NCI-H1436 treated with DMSO at 0.1 percent for 48 hours (cell line): ENCODE measurements at places on chromosomes 16 and 17.
A peak's percentile ranks its signal among the peaks of the same experiment; 100 is the strongest.

- DNase-seq = no peak
Observed at GRCh38 chr17:72004011-72004427, 116.8 kb upstream of the SOX9 start.

DNA sequence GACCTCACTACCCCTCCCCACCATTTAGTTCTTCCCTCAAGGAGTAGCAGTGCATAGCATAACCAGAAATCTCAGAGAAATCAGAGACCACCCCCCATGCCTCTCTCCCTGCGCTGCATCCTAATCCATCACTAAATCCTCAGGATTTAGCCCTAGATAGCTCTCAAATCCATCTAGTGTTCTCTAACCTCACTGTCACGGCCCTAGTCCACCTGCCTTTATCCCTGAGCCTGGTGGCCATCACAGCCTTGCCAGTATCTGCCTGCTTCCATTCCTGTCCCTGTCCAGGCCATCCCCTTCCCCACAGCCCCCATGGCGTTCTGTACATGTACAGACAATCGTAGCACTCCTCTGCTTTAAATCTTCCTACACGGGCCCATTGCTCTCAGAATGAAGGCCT lies 19.1 kb downstream of the CBLN1 start:
- DNase-seq = no peak

DNA sequence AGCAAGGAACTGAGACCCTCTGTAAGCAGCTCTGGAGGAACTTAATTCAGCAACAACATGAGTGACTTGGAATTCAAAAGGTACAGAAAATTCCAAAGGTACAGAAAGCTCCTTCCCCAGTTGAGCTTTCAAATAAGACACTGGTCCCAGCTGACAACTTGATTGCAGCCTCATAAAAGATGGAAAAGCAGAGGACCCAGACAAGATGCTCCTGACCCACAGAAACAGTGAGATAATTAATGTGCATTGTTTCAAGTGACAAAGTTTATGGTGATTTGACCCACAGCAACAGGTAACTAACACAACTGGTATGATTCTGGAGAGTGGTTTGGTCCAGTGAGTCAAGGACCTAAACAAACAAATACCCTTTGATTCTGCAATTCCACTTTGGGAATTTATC lies 15.2 kb upstream of the TMEM114 start:
- no peak for DNase-seq

DNA sequence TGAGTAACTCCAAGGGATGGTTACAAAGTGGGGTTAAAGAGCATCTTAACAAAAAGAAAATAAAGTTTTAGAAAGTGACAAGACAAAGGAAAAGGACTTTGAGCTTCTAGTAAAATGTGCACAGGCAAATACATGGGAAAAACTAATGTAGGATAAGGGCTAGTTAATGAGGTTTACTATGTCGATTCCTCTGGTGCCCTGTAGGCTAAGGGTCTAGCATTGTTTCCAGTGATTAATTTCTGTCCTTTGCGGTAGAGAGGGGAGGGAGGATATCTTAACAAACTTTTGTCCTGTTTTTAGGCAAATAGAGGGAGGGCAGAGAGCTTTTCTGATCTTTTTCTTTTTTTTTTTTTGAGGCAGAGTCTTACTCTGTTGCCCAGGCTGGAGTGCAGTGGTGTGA lies 96.6 kb upstream of the SIAH1 start:
- no peak for DNase-seq

DNA sequence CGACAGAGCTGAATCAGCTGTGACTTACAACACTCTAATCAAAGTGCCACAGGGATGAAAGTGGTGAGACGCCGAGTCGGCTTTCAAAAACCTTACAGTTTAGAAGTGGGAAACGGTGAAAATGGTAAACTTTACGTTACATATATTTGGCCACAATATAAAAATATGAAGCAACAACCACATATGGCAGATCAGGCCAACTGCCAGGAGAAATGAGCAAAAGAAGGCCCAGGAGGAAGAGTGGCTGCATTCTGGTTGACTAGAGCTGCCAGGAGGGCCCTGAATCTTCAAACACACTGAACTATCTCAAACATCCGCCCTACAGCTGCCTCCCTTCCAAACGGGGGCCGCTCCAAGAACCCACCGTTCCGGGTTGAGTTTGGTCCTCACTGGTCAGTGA lies 56.3 kb downstream of the MRM3 start:
- no peak for DNase-seq

DNA sequence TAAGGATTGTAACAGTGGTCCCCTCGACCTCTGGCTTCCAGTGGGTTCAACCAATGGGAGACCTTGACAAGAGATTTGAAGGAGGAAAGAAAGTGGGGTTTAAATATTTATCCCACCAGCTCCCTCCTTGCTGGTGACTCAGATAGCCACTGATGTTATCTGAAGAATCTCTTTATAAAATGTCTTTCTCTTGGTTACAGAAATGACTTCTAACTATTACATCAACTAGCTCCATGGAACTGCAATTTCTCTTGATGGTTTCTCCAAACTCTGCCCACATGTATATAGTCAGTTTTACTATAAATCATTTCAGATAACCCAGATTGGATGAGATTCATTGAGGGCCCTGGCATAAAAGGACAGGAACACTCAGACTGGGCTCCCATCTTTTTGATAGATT lies 920.2 kb upstream of the SOX9 start:
- DNase-seq = no peak

GRCh38 chr17:61335105-61335844 lies 64.4 kb upstream of the TBX2 start:
- no peak for DNase-seq

DNA sequence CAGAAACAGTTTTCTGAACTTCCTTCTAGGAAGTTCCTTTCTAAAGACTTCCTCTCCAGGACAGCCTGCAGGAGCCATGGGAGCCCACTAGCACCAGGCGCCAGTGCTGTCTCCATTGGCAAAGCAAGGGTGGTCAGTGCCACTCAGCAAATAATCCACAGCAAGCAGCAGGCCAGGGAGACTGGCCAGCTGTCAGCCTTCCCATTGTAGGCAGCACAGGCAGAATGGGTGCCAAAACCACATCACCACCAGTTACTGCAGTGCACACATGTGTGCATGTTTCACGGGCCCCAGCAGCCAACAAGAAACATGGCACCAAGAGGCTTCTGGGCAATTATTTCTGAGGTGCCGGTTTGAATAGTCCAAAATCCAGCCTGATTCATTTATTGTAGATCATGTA lies 26.7 kb downstream of the DNASE1 start:
- DNase-seq = no peak

- no peak for DNase-seq
Observed at GRCh38 chr17:227946-228615, 46.6 kb upstream of the DOC2B start.

- no peak for DNase-seq
Observed at GRCh38 chr16:10964891-10965326, 20.5 kb downstream of the CLEC16A start.

DNA sequence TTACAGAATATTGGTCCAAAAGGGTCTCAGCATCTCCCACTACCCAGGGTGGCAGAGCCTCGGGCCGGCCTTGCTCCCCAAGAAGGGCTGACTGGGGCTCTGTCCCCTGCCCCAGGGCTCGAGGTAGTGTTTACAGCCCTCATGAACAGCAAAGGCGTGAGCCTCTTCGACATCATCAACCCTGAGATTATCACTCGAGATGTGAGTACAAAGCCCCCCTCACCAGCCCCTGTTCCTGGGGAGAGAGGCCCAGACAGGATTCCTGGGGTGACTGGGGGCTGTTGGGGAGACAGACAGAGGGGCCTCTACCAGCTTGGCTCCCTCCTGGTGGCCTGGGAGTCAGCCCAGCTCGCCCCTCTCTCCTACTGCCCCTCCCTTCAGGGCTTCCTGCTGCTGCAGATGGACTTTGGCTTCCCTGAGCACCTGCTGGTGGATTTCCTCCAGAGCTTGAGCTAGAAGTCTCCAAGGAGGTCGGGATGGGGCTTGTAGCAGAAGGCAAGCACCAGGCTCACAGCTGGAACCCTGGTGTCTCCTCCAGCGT lies 6.1 kb upstream of the NLRC5 start:
- no peak for DNase-seq

GRCh38 chr16:55981557-55981956 lies 106.4 kb upstream of the CES5A start:
- DNase-seq = no peak

DNA sequence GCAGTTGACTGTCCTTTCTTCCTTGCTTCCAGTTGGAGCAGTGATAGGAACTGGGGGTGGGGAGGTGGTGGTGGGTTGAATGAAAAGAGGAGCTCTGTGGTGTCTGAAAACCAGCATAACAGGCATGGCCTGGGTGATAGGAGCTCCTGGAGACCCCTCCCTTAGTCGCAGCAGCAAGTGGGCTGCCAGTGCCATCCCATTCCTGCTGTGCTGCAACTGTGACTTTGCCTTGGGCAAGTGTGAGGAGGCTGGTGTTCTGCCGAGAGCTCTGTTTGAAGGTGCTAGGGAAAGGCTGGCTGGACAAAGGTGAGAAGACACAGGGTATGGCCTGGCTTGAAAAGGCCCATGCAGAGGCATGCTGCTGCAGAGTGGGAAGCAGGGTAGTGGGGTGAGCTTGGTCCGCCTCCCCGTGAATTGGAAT lies 2.7 kb upstream of the CDK5R1 start:
- no peak for DNase-seq

DNA sequence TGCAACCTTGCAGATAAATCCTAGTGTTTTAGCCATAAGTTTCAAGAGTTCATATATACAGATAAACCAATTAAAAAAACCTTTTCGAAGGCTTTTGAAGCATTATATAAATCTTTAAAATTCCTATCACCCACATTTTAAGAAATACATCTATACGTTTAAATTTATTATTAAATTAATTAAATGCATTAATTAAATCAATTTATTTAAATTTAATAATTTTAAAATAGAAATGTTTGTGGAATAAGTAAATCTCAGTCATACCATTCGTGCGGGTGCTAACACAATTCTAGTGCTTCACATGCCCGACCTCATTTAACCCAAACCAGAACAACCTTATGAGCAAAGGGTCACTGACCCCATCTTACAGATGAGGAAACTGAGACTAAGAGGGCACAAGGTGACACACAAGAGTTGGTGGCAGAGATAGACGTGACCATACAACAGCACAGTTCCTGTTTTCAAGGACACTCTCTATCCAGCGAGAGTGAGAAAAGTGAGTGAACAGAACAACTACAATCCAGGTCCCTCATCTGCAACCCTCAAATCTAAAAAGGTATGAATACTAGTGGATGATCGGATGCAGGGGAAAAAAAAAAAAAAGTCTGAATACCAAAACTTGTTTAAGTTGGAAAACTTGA lies 1.4 kb downstream of the NSMCE1 start:
- no peak for DNase-seq

DNA sequence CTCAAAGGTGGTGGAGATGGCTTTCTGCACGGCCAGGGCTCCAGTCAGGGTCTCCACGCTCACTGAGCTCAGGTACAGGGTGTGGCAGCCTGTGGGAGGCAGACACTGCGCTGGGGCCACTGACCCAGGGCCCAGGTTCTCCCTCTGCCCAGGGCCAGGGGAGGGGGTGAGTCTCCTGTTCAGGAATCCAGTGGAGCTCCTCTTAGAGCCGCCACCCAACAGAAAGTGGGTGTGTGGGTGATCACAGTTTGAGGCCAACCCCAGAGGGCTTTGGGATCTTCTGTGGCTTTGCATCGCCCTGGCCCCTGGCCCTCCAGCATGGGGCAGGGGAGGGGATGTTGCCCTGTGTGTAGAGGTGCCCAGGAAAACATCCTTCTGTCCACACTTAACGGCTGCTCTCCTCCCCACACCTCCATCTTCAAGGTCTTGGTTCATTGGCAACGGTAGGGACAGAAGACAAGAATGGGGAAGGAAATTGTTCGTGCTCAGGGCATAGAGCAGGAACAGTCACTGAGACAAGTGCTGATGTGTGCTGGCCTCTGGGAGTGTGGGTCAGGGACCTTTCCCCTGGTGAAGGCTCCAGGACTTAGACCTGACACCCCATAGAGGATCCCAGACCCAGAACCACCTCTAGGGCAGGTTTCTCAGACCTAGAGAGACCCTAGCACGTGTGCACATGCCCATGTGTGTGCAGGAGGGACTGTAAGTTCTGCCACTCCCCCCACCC lies 21.5 kb downstream of the TNS4 start:
- DNase-seq = no peak

- DNase-seq = peak; percentile 22
Observed at GRCh38 chr17:76726776-76727718, at the start of gene METTL23. Gene METTL23, plus strand, starts transcription at chr17:76726839. Its CDS starts 2,872 bp downstream, at chr17:76729711.

GRCh38 chr16:10656618-10657017 lies 38.1 kb downstream of the TEKT5 start:
- DNase-seq = no peak

DNA sequence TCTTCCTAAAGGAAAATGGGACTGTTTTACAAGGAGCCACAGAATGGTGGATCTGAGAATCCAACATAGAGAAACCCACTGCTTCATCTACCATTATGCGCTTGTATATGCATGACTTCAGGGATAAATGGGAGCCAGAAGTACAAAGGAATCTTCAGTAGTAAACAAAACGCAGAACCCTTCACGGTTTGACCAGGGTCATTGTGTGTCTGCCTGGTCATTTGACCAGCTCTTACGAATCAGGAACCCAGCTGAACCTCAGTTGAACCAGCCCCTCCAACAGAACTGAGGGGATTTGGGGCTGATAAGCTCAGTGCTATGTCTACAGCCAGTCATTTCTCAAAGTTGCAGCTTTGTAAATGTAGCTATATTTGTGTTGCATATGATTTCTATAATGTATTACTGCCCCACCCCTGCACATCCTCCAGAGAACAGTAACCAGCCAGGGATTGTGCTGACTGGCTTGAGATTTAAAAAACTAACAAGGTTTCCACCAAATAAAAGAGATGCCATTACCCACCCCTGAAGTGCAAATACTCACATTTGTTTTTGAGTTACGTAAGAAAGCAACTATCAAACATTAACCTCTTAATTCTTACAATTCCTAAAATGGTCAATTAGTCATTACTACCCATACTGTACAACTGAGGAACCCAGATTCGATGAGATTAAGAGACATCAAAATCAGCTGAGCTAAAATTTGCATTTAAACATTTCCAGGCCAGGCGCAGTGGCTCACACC lies 6.3 kb downstream of the CMTM4 start:
- no peak for DNase-seq

GRCh38 chr16:12425134-12425941 lies 378.3 kb downstream of the CPPED1 start:
- no peak for DNase-seq

DNA sequence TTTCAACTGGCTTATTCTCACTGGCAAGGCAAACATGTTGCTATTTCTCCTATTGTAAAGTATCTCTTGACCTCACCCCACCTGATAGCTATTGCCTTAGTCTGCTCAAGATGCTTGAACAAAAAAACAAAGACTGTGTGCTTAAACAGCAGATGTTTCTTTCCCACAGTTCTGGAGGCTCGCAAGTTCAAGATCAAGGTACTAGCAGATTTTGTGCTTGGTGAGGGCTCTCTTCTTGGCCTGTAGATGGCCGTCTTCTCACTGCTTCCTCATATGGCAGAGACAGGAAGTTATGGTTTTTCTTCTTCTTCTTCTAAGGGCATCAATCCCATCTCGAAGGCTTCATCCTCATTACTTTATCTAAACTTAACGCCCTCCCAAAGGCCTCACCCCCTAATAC lies 109.7 kb upstream of the CLEC3A start:
- no peak for DNase-seq
